Fibroblast of skin of left quadriceps (primary cell): ENCODE measurements at places on chromosomes 3 and 15.

- DNase-seq: no peak
Measured at GRCh38 chr3:37243820-37244748, 69.7 kb upstream of the LRRFIP2 start.

GRCh38 chr3:46097691-46098241 lies 70.5 kb upstream of the XCR1 start:
- DNase-seq: no peak

DNA sequence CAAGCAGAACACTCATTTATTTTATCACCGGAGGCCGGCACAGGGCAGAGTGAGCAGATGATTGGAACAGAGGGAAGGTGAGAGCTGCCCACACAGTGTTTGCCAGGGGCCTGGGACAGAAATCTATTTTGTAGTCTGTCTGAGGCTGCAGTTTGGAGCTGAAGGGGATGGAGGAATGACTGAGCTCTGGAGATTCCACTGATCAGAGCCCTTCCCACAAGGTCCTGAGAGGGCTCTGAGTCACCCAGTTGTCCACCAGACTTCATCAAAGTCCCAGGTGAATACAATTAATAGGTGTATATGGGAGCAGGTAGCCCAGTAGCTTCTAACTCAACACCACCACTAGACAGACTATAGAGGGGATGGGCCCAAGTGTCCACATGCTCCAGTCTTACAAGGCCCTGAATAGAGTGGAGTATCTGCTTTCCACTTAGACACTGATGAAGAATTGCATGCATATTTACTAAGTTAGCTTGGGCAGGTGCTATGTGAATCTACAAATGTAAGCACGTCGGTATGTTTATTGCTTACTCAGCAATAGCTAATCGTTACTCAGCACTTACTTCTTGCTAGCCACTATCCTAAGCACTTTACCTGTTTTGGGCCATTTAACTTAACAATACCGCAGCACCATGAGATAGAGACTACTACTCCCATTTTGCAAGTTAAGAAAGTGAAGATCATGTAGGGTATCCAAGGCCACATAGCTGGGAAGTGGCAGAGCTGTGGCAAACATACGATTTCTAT lies 2.7 kb upstream of the STARD5 start:
- no peak for DNase-seq

DNA sequence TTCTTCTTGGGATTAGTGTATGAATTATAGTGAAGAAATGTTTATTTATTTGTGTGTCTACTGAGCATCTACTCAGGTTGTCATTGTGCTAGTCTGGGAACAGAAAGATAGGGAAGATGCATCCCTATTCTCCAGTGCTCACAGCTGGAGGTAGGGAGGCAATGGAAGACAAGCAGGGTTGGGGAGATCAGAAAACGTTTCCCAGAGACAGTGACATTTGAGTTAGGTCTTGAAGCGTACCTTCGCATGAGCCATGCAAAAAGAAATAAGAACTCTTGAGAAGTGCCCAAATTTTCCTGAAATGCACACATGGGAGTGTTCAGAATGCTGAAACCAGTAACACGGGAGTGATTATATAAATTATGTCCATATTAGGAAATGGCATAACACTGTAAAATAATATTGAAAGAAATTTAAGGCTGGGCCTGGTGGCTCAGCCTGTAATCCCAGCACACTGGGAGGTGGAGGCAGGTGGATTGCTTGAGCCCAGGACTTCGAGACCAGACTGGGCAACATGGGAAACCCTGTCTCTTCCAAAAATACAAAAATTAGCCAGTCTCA lies 5.3 kb upstream of the CEMIP start:
- peak; percentile 56 for DNase-seq

DNA sequence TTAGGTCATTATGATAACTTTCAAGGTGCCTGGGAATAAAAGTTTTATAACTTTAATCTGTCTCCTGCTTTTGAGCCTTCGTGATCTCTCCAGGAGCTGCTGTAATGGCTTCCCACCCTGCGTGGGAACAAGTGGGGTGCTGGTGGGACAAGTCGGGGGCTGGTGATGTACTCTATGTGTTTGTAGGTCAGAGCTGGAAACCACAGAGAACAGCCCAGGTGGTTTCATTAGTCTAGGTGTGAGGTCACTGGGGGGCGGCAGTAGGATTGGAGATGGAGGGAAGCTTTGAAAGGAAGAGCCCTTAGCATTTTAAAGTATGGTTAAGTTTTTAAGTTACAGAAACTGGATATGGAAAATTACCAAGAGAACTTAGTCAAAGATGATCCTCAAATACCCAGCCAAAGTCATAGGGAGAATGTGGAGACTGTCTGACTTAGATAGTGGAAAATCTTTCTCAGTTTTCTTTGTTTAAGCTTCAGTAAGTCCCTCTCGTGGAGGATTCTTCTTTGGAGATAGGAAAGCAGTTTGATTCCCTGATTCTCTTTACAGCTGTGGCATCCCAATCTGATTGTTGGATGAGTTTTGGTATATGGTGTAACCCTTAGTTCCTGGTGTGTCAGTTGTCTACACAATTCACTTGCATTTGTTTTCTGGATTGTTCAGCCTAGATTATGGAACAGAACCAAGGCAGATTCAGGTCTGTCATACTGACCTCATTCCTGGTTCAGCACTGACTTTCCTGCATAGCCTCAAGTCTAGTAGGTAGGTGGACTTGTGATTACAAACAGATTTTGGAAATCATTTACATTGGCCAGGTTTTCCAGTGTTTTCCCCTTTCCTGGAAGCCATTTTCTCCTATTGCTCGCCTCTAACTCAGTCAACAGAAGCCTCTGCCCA lies 115.6 kb downstream of the FNDC3B start:
- no peak for DNase-seq

DNA sequence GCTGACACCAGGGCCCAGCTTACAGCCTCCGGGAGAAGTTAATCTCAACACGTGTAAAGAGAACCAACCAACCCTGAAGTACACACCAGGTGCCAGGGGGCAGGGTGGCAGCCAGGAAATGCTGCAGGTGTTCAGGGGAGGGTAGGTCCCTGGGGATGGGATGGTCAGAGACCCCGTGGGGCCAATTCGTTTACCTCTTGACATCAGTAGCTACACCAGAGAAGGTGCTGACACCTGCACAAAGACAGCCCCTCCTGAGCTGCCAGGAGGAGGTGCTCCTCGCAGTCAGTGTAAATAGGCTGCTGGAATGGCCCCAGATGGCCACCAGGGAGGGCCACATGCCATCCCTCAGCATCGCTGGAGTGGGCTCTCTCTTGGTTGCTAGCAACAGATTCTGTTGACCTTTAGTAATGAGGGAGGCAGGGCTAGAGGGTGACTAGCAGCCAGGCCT lies 52.8 kb downstream of the CORO2B start:
- DNase-seq: no peak

GRCh38 chr3:126556637-126557414 lies 1.9 kb downstream of the C3orf22 start:
- DNase-seq: no peak

DNA sequence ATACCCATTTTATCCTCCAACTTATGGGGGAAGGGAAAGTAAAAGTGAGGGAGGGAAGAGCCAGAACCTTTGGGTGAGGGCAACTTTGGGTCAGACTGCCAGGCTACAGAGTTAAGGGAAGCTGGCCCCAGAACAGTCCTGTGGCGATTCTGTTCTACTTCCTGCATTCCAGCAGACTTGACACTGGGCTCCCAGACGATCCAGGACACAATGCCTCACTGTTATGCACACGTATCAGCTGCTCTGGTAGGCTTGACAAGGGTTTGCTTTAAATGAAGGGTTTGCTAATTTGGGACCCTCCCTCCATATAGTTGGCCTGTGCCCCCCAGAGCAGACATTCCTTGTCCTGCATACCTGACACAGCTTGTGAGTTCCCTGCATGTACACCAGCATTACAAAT lies 10.7 kb downstream of the GORASP1 start:
- no peak for DNase-seq

- DNase-seq: peak; percentile 6
Measured at GRCh38 chr15:52306270-52306669, 10.7 kb upstream of the MYO5C start.

- no peak for DNase-seq
Measured at GRCh38 chr15:99446565-99447496, 119.0 kb upstream of the MEF2A start.

- no peak for DNase-seq
Measured at GRCh38 chr15:41946970-41947369, 25.4 kb downstream of the EHD4 start.

DNA sequence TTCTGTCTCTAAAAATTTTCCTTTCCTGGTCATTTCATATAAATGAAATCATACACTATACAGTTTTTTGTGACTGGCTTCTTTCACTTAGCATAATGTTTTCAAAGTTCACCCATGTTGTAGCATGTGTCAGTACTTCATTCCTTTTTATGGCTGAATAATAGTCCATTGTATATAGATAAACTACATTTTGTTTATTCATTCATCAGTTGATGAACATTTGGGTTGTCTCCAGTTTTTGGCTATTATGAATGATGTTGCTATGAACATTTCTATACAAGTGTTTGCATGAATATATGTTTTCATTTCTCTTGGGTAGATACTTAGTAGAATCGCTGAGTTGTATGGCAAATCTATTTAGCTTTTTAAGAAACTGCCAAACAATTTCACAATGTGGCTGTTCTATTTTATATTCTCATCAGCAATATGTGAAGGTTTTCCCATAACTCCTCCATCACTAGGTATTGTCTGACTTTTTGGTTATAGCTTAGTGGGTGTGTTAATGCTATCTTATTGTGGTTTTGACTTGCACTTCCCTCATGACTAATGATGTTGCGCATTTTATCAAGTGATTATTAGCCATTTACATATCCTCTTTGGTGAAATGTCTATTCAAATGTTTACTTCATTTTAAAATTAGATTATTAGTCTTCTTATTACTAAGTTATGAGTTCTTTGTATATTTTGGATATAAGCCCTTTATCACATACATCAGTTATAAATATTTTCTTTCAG lies 21.7 kb upstream of the AP4E1 start:
- DNase-seq: no peak

DNA sequence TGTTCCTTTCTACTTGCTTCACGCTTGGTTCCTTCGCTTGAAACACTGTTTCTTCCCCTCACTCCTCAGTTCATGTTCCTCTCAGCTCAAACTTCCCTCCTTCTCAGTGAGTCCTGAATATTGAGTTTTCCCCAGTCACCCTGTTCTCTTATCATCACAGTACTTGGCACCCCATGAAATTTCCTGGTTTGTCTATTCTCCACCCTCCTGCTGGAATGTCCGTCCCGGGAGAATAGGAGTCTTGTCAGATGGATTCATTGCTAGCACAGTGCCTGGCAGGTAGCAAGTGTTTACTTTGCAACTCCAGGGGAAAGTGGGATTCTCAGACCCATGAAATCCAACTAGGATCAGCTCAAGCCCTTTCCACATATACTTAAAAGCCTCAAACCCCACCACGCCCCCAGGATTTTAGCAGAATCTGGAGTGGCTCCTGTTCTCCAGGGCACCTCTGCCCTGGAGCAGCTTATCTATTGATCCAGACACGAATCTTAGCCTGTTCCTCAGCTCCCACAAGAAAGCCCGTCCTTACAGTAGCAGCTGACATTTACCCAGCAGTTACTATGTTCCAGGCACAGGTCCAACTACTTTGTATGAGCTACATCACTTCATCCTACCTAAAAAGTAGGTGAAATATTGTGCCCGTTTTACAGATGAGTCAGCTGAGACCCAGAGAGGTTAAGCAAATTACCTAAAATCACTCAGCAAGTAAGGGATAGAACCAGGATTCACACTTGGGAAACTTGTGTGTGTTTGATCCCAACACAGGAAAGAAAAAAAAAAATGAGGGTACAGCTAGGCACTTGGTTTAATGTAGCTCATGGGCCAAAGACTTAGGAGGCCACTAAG lies 36.8 kb upstream of the MAP3K13 start:
- no peak for DNase-seq

DNA sequence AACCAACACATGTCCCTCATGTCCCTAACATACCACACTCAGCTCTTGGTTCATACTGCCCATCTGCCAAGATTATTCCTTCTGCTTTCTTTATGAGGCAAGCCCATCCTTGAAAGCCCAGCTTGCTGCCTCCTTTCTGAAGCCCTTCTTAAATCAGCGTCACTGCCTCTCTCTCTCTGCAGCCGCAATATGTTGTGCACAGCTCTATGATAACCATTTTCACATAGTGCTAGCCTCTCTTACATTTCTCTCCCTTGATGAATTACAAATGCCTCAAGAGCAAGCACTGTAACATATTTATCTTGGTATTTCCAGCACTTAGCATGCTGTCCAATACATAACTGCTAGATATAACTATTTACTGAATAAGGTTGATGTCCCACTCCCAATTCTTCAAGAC lies 86.5 kb downstream of the TNIK start:
- no peak for DNase-seq

DNA sequence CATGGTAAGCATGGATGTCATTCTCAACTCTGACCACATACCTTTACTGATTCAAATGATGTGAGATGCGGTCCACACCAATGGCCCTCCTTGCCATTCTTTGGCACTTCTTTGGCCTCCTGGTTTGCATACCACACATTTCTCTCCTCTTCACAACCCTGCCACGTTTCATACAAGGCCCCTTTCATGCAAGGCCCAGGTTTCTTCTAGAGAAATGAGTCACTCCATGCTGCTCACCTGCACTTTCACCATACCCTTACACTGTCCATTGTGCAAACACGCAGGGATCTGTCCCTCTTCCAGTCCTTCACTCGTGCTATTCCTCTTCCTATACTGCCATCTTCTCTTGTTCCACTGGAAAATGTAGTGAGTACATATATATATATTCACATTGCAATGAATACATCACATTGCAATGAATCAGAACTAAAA lies 24.4 kb upstream of the SLC24A5 start:
- no peak for DNase-seq
